ENCODE measurements at places on chromosomes 11 and 22. TPM values are rescaled to one million over a fixed set of nuclear protein-coding genes. Genes with fewer than 3 reads are reported as not detected.

DNA sequence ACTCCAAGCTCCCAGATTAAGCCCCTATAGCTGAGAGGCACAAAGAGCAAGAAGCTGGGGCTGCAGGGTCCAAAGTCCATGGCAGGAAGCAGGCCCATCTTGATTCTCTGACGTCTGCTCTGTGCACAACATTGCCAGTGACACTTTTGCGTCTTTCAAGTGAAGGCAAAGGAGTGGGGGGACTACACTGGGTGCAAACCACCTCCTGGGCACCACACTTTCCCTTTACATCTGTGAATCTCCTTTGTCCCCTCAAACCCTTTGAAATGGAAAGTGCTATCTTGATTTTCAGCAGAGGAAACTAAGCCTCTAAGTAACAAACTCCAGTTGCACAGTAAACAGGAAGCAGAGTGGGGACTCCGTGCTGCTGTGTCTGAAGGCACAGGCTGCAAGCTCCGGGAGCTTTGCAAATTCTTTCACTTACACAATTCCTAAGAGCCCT is 428.0 kb downstream of the LARGE1 start:
- DNase-seq = no peak

DNA sequence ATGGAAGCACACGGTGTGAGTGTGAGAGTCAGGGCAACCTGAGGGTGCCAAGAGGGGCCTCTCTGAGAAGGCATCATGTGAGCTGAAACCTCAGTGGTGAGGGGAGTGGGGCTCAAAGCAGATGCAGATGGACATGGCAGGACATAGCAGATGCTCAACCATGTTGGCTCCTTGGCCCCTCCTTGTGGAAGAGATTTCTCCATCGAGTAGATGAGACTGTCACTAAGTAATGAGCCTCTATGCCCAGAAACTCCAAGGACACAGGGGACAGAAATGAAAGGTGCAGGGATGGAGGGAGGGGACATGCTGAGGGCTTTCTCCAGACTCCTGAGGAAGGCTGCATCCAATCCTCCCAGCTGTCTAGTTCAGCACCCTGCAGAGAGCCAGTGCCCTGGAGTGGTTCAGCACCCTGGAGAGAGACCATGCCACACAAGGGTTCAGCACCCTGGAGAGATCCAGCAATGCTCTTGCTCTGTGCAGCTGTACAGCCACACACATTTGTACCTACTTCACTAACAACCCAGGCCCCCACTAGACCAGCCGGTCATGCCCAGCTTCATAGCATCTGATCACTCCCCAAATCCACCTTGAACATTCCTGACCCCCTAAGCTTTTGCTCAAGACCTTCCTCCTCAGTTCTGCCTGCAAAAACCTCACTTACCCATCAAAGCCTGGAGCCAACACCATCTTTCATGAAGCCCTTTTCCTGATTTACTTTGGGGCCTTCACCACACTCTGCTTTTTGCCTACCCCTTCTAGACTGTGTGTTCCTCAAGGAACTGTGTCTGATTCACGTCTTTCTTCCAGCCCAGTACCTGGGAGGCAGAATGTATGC is 252.0 kb downstream of the CTTN start:
- DNase-seq = peak; percentile 10

- no peak for DNase-seq
Observed at GRCh38 chr11:74470526-74470925, 3.2 kb upstream of the KCNE3 start.

OR4C11 gene
- polyA plus RNA-seq = not detected

FDX1 gene
- 8.9 TPM for polyA plus RNA-seq

SERHL2 gene
- polyA plus RNA-seq = 9.0 TPM
